ENCODE measurements at places on chromosomes 13 and 19. TPM values are rescaled to one million over a fixed set of nuclear protein-coding genes. Genes with fewer than 3 reads are reported as not detected.

KIR3DL1 gene
- total RNA-seq = not detected

RUVBL2 gene
- 327 TPM for total RNA-seq

CRLF1 gene
- 52.8 TPM for total RNA-seq

SGTA gene
- total RNA-seq = 97.4 TPM

SCEL gene
- not detected for total RNA-seq

MATK gene
- 22.8 TPM for total RNA-seq

SH2D3A gene
- 11.7 TPM for total RNA-seq

- no peak for DNase-seq
Observed at GRCh38 chr13:24365191-24365590, 55.8 kb downstream of the C1QTNF9 start.

- peak; percentile 43 for DNase-seq
Observed at GRCh38 chr19:55400281-55401087, 7.1 kb downstream of the UBE2S start.

- no peak for DNase-seq
Observed at GRCh38 chr13:79457390-79457789, 23.6 kb upstream of the NDFIP2 start.

- DNase-seq = no peak
Observed at GRCh38 chr13:35598790-35599369, 122.4 kb upstream of the MAB21L1 start.

- DNase-seq = peak; percentile 30
Observed at GRCh38 chr19:7509625-7510024, 6.3 kb upstream of the ZNF358 start.

- DNase-seq = peak; percentile 41
Observed at GRCh38 chr19:50563597-50563996, 4.6 kb downstream of the LRRC4B start.

- DNase-seq = no peak
Observed at GRCh38 chr19:33863436-33863835, 66.8 kb downstream of the KCTD15 start.

- no peak for DNase-seq
Observed at GRCh38 chr19:47104680-47105079, 8.9 kb downstream of the ZC3H4 start.

DNA sequence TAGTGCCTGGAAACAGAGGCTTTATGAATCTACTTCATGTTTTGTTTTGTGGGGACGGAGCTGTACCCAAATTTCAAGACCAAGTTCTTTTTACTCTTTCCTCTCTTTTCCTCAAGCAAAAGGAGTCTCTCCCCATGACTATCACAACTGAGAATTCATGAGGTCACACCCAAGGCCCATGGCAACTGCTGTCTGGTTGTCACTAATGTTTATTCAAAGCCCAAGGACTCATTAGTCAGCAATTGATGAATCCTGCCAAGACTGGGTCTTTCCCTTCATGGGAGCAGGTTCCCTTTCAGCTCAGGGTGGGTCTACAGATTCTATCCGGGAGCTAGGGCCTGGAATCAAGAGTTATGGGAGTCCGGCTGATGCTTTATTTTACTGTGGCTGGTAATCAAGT is 441.5 kb upstream of the PCDH20 start:
- DNase-seq = no peak

GRCh38 chr19:4541114-4541805 is 1.4 kb upstream of the LRG1 start:
- DNase-seq = no peak

DNA sequence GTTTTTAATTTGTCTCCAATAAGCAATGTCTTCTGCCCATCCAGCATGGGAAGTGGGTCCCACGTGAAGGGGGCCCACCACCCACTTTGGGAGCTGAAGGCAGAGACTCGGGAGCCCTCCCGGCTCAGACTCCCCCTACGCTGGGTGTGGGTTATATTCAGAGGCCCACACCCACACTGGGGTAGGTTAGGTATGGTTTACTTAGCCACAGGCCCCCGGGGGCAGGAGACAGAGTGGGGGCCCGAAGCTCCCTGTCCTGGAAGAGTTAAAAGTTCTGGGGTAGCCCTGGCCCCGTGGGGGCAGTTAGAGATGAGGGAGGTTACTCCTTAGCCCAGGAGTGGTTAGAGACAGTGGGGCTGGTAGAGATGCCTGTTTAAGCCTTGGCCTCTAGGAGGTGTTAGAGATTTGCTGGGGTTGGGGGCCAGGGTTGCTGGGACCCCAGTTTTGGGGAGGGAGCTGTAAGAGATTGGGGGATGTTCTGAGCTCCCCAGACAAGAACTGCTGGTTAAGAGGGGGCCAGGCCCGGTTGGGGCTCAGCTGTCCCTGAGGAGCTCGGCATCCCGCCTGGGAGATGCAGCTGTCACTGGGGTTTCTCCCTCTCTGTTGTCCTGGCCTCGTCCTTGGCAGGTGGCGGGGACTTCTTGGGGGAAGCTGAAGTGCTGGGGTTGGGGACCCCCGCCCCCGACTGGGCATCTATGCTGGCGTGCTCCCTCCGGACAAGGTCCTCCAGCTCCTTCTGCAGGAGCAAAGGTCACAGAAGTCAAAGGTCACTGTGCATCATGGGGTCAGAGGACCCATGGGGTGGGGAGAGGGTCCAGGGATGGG is 712 bp upstream of the RINL start:
- DNase-seq = peak; percentile 60

DNA sequence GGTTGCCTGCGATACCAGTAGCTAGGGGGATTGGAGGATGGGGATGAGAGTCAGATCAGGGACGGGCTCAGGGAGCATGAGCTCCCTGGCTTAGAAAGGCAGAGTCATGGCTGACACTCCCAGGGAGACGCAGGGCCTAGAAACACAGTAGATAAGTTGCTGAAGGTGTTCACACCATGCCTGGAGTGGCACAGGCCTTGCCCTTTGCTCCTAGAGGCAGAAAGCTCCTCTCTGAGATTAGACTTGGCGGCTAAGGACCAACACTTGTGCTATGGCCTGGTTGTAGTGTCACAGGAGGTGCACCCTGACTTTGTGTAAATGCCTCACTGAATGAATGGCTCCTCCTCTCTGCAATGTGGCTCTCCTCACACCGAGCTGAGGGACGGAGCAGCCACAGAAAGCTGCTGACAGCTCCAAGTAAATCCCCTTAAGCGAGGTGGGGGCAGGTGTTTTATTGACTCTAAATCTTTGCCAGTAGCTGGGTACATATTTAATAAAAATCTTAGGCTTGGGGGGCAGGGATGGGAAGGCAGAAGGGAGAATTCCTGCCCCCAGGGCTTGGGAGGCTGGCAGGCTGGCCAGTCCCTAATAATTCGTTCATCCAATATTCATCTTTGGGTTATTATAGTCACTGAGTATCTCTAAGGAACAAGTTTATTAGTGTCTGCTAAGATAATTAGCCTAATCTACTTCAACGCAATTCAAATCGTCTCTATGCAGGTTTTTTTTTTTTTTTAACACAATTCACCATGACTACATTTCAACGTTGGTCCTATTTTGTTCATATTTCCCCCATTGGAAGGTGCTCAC is 54.9 kb downstream of the SIAH3 start:
- no peak for DNase-seq

- no peak for DNase-seq
Observed at GRCh38 chr13:36921631-36922301, 1.7 kb upstream of the SMAD9 start.

DNA sequence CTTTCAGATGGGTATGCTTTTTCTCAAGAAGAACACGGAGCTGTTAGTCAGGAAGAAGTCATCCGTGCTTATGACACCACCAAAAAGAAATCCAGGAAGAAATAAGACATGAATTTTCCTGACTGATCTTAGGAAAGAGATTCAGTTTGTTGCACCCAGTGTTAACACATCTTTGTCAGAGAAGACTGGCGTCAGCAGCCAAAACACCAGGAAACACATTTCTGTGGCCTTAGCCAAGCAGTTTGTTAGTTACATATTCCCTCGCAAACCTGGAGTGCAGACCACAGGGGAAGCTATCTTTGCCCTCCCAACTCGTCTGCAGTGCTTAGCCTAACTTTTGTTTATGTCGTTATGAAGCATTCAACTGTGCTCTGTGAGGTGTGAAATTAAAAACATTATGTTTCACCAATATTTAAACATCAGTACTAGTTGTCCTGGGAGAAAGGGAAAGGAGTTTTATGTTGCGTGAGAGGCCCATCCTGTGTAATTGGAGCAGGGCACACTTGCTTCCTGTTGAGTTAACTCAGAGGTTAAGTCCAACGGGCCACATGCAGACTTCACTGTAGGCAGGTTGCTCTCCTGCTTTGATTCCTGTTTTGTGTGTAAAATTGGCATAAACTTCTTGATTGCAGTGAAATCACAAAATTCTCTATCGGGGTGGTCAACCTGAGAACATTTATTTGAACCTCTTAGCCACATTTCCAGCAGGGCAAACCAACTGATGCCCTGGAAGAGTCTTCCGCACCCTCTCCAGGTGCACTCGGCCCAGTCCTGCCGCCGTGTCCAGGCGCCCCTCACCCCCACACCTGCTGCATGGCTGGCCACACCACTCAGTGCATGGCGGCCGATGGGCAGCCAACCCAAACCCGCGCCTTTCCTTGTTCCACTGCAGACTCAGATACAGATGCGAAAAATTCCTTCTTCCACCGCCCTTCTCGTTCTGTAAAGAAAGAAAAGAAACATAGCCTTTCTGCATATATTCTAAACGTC is 31.6 kb downstream of the SHISA2 start:
- DNase-seq = no peak

GRCh38 chr13:23470790-23471614 is 37.5 kb upstream of the SACS start:
- DNase-seq = no peak

DNA sequence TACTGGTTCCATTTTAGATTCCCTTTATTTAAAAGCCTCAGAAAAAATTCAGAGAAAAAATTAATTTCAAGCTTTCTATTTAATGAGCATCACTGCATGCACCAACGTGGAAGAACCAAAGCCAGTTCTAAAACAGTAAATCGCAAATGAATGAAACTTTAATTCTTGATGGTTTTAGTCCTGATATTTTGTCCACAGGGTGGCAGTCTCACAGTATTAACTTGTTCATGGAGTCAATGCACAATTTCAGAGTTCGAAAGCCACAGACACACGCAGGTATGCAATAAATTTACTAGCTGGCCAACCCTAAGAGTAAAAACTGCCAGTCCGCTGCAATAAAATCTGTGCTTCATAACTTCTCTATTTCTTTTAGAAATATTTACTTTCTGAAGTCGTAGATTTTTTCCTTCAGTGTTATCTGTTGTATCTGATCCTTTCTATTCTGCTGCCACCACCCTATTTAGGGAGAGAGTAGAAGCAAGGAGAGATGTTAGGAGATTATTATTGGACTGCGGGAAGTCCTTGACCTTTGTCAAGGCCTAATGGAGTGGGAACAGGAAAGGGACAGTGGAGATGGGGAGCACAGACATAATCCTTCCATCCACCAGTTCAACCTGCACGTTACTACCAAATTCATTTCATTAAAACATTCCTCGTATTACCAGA is 7.0 kb upstream of the WBP4 start:
- no peak for DNase-seq
